A549 treated with RU486 at 1 μM for 4 hours (cell line): ENCODE measurements at places on chromosomes 1 and 21. TPM values are rescaled to one million over a fixed set of nuclear protein-coding genes. Genes with fewer than 3 reads are reported as not detected.

SIPA1L2 gene
- total RNA-seq = 6.5 to 8.1 TPM (median 7.3 TPM) in 5 replicates

CYP4Z1 gene
- not detected in 5 replicates for total RNA-seq

ACTA1 gene
- total RNA-seq = 0.09 to 0.29 TPM (median 0.13 TPM) in 5 replicates

ITLN1 gene
- total RNA-seq = 0.22 TPM in 1 of 5 replicates, not detected in the others

TLCD4 gene
- total RNA-seq = 3.6 to 11.1 TPM (median 10.4 TPM) in 5 replicates

HHAT gene
- total RNA-seq = 1.7 to 2.2 TPM (median 1.8 TPM) in 5 replicates

RBP7 gene
- 5.4 to 6.3 TPM (median 5.7 TPM) in 5 replicates for total RNA-seq

GJB3 gene
- total RNA-seq = 3.6 to 9.0 TPM (median 6.3 TPM) in 5 replicates

GPR52 gene
- total RNA-seq = not detected in 5 replicates

LCE3E gene
- 0.30 TPM in 1 of 5 replicates, not detected in the others for total RNA-seq

SLC22A15 gene
- total RNA-seq = 0.27 to 0.85 TPM (median 0.54 TPM) in 5 replicates

F3 gene
- 1.9 to 3.0 TPM (median 2.6 TPM) in 5 replicates for total RNA-seq
